Astrocyte of the spinal cord (primary cell): ENCODE measurements at places on chromosomes 5 and 9.

DNA sequence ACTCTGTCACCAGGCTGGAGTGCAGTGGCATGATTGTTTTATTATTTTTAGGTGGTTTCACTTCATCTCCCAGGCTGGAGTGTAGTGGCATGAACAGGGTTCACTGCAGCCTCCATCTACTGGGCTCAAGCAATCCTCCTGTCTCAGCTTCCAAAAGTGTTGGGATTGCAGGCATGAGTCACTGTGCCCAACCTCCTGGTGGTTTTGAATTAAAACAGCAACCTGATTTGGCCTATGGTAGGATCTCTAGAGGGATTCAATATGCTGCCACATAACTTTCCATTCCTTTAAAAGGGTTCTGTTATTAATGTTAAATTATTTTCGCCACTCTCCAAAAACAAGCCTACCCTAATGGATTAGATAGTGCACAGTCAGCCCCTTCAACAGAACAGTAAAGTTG, 9.9 kb upstream of the HSPA4 start:
- DNase-seq, result peak; percentile 36

GRCh38 chr5:143782588-143783386, 29.2 kb upstream of the HMHB1 start:
- DNase-seq, result no peak

DNA sequence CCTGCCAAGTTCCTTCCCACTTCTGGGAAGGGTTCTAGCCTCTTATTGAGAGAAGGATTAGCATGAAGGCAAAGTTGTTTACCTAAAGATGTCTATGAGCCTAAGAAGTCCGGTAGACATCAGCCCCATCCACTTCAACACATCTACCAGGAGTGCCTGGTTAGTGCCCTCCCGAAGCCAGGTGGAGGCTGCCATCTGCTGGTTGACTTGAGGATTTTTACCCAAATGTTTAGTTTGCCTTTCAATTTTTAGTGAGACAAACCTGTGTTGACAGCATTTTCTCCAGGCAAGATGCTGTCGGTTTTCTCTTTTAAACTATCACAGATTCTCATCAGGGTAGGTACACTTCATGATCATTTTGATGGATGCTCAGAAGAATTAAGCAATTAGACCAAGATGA, 83.6 kb upstream of the TNFSF8 start:
- peak; percentile 78 for DNase-seq

DNA sequence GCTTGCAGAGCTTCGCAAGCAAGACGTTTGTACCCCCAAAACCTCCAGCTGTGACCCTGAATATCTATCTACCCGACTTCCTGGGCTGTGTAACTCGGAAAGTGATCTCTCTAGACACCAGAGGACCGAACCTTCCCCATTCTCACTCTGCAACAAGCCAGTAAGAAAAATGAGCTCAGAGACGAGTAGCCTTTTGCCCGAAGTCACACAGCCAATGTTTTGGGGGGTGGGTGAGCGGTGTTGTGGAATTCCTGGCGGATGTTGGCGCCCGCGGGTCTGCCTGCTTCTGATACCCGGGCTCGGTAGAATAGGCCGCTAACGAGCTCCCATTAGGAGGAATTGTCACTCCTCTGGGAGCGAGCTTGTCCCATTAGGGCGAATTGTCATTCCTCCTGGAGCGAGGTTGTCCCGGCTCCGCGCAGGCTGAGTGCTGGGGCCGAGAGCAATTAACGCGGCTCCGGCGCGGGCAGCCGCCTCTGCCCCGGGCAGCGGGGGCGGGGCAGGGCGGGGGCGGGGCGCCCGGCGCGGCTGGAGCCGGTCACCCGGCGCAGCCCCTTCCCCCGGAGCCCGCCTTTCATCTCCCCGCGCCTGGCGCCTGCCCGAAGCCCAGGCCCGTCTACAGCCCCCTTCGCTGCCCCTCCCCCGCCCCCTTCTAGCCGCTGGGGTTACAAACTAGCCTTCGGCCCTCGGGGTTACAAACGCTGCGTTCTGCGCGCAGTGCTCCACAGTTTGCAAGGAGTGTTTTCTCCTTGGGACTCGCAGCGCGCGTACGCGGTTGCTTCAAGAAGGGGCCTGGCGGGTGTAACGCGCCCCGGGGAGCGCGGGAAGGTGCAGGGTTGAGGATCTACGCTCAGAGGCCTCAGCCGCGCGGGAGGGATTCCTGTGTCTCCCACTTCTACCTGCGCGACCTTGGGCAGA, 3.5 kb upstream of the MSX2 start:
- no peak for DNase-seq

- DNase-seq, result peak; percentile 24
Measured at GRCh38 chr5:140632366-140633020, 482 bp downstream of the CD14 start.

- no peak for DNase-seq
Measured at GRCh38 chr9:84424931-84425330, 84.4 kb upstream of the SLC28A3 start.

- peak; percentile 97 for DNase-seq
Measured at GRCh38 chr5:150469718-150470469, 20.4 kb upstream of the RPS14 start.

GRCh38 chr9:3909966-3910650, 384.3 kb upstream of the RFX3 start:
- no peak for DNase-seq

- no peak for DNase-seq
Measured at GRCh38 chr9:133233681-133234432, 24.8 kb upstream of the OBP2B start.

DNA sequence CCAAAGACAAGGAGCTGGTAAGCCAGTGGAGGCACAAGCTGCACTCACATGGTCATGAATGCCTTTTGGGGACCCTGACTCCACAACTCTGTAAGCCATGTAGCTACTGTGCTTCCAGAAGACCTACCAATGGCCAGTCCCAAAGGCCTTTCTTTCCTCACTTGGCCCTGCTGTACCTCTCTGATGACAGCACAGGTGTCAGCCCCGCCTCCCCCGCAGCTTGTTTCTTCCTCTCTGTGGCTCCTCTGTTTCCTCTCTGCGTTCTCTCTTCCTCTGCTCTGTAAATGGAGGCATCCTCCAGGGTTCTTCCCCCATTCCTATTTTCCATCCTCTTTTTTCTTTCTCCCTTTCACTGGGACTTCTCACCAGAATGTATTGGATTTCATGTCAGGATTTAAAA, 26.7 kb downstream of the SH3TC2 start:
- no peak for DNase-seq

DNA sequence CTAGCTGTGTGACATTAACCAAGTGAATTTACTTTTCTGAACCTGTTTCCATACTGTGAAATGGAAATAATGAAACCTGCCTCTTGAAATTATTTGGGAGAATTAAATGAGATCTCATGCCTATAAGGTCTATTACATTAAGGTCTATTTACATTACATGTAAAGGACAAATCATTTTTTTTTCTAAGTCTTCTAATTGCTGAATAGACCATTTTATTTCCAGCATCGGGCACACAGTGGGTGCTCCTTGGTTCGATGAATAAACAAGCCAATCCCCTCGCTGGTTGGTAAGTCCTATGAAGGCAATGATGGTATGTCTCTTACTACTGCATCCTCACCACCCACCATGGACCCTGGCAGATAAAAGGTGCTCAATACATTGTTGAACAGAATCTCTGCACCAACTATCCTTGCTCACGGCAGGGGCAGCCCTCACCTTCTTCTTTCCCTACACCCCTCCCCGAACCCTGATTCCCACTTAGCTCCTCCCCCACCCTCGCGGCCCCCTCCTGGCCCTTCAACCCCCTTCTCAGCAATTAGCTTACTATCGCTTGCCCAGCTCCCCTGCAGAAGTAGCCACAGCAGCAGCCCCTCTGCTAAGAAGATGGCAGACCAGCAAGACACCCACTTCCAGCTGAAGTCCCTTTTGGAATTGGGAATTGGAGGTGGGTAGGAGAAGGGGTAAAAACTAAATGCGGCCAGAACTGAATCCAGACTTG, 3.0 kb downstream of the PCDH1 start:
- DNase-seq, result no peak

DNA sequence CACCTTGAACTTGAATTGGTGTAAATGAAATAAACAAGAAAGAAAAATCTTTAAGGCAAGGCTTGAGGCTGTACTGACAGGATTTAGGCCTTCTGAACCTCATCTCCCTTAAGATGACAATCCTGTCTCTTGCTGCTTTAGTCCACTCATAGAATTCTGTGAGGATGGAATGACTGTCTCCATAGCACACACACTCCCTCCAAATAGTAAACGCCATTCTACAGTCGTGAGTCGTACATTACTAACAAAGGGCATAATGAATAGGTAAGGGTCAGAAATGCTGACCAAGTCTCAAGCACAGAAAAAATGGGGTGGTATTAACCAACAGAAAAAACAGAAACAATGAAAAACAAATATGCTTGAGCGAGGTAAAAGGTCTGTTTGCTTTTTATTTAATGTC, 71.8 kb upstream of the SIMC1 start:
- no peak for DNase-seq

GRCh38 chr5:130227699-130228098, 323.4 kb downstream of the CHSY3 start:
- peak; percentile 8 for DNase-seq

DNA sequence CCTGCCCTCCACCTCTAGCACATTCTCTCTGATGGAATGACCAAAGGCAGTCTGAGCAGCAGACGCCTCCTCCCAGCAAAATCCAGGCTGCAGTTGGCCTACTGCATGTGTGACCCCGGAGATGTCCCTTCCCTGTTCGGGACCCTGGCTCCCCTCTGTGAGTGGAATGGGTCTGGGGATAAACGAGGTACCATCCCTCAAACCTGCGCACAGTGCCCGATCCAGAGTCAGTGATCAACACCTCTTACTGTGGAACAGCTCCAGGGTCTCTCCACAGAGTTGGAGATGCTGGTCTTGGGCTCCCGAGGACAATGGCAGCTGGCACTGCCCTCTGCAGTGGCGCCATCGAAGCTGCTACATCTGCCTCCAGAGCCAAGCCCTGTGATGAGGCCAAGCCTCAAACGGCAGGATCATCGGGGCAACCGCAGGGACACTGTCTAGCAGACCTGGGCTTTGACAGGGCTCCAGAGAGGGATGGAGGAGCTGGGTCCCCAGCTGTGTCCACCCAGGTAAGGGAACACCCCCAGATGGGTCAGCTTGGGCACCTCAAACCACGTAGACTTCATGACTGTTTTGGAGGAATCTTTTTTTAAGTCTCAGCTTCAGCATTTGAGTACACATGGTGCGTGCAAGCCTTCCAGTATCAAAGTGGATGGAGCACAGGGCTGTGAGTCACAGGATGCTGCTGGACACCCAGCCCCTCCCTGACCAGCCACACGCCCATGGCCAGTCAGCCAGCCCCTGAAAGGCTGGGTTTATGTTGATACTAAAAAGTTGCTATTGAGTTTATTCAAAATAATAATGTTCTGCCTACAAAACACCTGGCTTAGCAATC, 13.0 kb downstream of the MED10 start:
- DNase-seq, result peak; percentile 8

DNA sequence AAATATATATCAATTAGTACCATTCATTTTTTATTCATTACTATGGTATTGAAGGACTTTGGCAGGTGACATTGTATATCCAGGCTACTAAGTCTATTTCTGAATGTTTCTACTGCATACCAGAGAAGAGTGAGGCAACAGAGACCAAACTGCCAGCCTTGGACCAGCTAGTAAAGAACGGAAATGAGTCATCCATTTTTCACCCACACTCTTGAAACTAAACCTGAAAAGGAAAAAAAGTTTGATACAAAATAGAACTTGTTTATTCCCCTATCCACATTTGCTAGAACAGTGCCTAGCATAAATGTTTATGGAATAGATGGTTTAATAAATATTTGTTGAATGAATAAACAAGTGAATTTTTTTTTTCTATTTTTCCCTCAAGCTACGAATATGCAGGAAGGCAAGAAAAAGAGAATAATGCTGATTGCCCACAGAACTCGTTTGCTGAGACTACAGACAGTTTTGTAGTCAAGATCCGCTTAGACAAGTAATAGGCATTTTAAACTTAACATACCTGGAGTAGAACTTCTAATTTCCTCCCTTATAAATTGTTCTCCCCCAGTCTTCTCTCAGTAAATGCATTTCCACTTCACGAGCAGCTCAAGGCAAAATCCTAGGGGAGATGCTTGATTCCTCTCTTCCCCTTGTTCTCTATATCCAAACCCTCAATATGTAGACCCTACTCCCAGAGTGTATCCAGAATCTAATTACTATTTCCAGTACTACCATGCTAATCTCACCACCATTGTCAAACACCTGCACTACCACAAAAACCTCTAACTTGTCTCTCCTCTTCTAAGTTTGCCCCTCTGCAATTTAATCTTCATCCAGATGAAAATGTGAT, 146.2 kb upstream of the RASA1 start:
- DNase-seq, result peak; percentile 94

DNA sequence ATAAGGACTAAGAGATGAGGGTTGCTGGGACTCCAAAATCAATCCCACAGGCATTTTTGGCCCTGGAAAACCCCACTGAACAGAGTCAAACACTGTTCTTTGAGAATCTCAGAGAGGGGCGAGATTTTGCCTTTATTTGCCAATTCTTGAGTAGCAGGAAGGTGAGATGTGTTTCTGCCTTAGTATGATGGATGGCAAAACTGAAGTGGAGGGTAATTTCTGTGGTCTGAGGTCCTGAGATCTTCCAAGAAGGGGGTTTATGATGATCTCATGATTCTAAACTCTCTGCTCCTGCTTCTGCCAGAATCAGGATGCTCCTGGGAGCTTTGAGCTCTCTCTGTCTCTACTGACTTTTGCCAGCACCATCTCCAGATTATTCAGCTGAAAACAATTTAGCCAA, 174.8 kb upstream of the CLINT1 start:
- DNase-seq, result no peak

DNA sequence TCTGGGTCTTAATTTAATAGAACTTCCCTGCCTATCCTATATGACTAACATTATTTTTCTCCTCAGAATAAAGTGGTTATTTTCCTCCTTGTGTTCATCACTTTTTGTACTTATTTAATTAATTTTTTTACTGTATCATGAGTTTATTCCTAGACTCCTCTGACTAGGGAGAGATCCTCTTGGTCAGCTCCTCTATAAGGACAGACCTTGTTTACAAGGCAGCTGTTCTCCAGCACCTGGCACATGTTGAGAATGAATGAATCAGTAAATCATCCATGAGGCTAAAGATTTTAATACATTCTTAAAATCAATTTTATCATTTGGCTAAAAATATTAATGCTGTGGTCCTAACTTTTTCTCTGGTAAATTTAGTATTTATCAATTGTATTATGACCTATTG, 139.8 kb downstream of the NUDT12 start:
- no peak for DNase-seq

DNA sequence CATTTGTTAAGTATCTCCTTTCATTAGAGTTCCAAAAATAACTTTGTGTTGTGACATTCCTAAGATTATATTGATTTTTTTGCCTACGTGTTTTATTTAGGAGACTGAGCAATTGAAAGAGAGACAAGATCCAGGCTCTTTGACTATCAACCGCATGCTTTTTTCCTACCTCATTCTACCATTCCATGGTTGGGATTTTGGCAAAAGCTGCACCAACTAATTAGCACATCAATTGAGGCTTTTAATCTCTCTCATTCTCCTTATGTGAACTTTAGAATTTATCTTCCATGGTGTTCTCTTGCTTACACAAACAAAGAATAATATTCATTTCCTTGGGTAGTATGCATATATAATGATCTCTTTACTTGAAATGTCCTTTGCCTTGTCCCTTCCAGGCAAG, 338.7 kb upstream of the SMC2 start:
- no peak for DNase-seq
